Umbilical cord (tissue), 2 donors: ENCODE measurements at places on chromosomes 5 and 9. TPM values are rescaled to one million over a fixed set of nuclear protein-coding genes. Genes with fewer than 3 reads are reported as not detected.

DNA sequence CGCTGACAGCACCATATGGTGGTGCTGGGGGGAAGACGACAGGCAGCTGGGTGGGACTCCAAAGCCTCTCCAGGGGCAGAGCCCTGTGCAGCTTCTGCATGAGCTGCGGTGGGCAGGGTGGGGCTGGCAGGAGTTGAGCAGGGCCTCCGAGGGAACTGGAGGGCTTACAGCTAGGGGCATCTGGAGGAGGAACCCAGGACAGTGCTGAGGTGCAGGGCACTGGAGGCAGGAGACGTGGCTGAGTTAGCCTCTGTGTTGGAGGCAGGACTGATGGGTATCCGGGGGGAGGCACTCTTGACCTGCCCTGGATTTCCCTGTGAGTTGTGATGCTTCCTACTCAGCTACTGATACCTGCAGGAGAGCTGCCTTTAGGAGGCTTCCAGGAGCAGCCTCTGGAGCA lies 45.0 kb downstream of the TENT4A start:
- DNase-seq: no peak

GRCh38 chr9:87301371-87301770 lies 196.3 kb upstream of the DAPK1 start:
- no peak for DNase-seq

GRCh38 chr9:108262836-108263235 lies 593.0 kb downstream of the ACTL7B start:
- DNase-seq: no peak

DNA sequence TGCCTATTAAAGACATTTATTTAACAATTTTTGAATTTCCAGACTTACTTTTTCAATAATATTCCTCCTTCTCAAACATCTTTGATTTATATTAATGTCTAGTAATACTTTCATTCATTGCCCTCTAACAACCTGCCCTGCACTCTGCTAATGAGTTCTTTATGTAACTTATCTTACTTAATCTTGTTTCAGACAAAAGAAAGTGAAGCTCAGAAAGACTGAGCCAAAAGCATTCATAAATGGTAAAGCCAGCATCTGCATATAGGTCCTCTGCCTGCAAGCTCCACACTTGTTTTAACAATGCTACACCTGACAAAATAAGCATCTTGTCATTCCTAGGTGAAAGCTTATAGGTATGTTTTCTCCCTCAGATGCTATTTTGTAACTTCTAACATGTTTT lies 2.4 kb upstream of the TNPO1 start:
- no peak for DNase-seq

DNA sequence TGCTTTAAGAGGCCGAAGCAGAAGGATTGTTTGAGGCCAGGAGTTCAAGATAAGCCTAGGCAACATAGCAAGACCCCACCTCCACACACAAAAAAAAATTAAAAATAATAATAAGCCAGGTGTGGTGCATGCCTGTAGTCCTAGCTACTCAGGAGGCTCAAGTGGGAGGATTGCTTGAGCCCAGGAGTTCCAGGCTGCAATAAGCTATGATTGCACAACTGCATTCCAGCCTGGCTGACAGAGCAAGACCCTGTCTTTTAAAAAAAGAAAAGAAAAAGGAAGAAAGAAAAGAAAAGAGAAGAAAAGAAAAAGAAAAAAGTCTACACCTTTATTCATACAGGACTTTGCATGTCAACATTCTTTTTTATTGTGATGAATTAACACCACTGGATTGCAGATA lies 2125.8 kb downstream of the MAT2B start:
- no peak for DNase-seq

GRCh38 chr9:94974154-94974879 lies 247.8 kb downstream of the AOPEP start:
- DNase-seq: no peak

DNA sequence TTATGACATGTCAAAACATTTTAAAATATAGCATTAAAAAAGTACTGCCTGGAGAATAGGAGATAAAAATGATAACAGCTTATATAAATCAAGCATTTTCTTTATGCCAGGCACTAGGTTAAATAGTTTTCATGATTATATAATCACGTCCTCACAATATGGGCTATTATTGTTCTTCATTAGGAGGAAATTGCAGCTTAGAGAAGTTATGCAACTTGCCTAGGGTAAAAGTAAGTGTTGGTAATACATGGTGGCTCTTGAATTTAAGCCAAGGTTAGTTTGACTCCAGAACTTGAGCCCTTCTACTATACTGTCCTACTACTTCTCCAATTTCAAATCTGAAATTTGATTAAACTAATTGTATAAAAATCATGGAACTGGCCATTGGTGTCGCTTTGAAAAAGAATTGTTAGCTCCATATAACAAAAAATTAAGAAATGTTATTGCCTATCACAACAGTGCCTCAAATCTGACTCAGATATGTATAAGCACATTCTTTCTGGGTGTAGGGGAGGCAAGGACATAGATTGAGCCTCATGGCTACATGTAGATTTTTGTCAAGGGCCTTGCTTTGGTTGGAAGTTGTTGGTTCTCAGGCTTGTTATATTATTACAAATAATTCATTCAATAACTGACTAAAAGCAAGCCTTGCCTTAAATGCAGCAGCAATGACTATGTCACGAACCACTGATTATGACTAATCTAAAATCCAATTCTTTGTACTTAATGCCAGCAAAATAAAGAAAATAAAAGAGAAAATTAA lies 223.5 kb upstream of the DAB2 start:
- DNase-seq: peak; percentile 37

DNA sequence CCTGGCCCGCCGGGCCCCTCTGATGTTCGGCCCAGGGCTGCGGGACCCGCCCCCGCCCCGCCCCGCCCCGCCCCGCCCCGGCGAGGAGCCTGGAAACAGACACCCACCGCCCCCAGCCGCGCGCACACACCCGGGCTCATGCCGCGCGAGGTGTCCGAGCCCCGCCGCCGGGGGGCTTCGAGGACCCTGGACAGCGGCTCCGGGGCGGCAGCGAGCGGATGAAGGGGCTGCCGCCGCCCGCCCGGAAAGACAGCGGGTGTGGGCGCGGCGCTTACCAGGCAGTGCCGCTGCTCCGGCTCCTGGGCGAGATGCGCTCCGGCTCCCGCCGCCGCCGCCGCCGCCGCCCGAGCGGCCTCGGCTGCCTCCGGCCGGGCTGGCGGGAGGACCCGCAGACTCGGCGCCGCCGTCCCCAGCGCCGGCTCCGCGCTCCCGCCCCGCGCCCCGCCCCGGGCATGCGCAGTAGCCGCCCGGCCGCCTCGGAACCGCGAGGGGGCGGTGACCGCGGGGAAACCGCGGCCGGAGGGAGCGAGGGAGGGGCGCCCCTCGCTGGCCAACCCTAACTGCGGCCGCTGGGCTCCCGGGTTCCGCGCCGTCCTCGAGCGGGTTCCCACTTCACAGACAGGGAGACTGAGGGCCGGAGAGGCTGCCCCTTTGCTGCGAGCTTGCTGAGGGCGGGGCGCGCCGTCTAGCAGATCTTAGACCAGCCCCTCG lies at the start of gene GPRIN1:
Gene GPRIN1 (minus strand): TSS at position 433 of the 711 bp plus-strand sequence. CDS start 10,322 bp downstream, outside the sequence.
- peak; percentile 57 for DNase-seq

- no peak for DNase-seq
These were observed 632 bp downstream of the COQ4 start for GRCh38 chr9:128323212-128323730.

DNA sequence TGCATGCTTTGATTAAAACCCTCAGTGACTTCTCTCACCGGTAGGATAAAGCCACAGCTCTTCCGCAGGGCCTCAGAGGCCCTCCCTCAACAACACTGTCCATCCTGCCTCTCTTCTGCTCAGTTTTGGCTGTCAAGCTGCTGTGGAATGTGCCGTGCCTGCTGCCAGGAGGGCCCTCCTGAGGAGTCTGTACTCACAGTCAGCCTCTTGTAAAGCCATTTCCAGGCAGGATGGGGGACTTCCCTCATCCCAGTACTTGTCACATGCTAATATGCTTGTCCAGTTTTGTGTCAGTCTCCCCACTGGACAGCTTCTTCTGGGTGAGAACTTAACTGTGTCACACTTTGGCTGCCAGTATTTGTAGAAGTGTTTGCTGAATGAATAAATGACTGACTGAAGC lies 13.9 kb upstream of the DDX41 start:
- no peak for DNase-seq

GRCh38 chr5:141349917-141350619 lies at the start of gene PCDHGB1:
Gene PCDHGB1, plus strand, starts transcription at chr5:141350099. Its CDS starts 162 bp downstream, at chr5:141350261.
- DNase-seq: no peak

DNA sequence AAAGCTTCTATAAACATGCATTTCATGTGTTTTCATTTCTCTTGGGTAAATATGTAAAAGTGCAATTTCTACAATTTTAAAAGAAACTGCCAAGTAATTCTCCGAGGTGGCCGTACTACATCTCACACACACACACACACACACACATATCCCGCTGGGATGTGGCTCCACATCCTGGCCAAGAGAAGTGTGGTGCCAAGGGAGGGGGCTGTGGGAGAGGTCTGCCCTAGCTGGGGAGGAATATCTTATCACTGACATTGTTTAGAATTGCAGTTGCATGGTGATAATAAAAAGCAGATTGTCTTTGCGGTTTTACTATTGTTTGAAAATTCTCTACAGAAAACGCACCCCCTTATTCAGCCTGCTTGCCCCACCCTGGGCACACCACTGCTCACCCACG lies 558.4 kb downstream of the BNC2 start:
- no peak for DNase-seq

DNA sequence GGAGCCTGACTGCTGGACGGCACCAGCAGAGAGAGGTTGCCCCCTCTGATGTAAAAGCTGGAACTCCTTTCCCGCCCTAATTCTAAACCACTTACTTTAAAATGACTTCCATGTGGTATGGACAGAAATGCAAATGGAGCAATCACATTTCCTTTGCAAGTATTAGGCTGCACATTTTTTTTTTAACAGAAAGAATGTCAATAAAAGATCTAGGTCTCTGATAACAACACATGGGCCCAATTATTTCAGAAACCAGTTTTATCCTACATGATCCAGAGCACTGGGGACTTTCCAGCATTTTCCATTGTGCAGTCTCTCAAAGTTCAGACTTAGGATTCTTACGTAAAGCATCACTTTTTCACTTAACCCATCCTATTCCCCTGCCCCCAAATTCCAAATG lies 203.7 kb downstream of the NXNL2 start:
- DNase-seq: peak; percentile 66

DNA sequence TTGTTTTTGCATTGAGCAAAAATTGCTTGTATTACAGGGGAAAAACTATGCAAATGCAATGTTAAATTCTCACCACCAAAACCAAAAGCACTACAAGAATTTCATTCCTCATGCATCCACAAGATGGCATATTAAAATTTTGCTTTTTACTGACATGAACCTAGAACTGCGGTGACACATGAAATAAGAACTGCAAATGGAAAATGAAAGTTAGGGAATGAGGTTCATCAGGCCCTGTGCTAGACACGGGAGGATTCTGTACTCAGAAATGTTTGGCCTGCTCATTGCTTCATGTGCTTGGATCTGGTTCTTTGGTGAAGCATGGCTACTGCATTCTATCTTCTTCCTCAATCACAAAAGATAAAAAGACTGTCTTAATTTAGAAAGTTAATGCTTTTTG lies 9.1 kb upstream of the RFK start:
- peak; percentile 74 for DNase-seq

GRCh38 chr5:52786391-52786790 lies 1.3 kb upstream of the ITGA1 start:
- no peak for DNase-seq

GRCh38 chr9:20929276-20929675 lies 102.2 kb downstream of the HACD4 start:
- DNase-seq: no peak

DNA sequence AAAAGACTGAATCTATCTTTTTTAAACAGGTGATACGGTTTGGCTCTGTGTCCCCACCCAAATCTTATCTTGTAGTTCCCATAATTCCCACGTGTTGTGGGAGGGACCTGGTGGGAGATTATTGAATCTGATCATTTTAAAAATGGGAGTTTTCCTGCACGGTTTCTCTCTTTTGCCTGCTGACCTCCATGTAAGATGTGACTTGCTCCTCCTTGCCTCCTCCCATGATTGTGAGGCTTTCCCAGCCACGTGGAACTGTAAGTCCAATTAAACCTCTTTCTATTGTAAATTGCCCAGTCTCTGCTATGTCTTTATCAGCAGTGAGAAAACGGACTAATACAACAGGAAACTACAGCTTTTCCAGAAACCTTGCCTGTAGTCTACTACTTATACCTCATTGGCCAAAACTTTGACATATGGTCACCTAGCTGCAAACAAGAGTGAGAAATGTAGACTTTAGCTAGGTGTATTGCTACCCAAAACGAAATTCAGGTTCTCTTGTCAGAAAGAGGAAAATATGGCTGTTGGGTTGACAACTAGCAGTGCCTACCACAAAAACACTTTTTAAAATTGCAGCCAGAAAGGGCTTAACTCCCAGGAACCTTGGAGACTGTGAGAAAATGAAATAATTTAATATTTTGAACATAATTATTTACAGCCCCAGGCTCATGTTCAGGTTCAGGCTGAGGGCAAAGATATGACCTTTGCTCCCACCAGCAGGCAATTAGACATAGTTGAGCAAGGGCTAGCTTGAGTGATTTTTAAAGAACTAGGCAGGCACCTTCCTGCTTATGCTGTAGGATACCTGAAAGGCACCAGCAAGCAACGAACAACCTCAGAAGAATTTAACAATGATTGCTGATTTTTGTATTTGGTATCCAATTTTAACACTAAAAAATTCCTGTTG lies 7.4 kb upstream of the AGGF1 start:
- no peak for DNase-seq

DNA sequence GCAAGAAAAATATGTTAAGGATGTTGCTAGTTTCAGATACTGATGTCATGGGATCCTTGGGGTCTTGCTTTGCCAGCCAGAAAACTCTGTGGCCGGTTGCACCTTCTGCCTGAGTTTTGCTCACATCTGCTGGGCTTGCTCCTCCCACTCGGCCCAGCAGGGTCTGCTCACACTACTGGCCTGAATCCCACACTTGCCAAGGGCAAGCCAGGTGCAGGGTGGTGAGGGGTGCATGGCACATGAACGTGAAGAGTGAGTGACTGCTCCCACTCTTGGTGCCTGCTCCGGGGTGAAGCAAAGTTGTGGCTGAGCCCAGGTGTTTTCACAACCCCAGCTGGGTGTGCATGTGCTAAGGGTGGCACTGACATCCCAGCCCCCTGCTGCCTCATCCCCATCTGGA lies 83.1 kb upstream of the STARD4 start:
- DNase-seq: no peak

Gene PRRX2
- total RNA-seq: 10.4 TPM

Gene MUSK
- total RNA-seq: 5.3 TPM

Gene DEPDC1B
- 16.9 TPM for total RNA-seq

Gene ENTPD8
- total RNA-seq: not detected

Gene GRXCR2
- total RNA-seq: not detected

Gene IL17B
- total RNA-seq: not detected
